Esophagus squamous epithelium (tissue), 5 donors: ENCODE measurements at places on chromosomes 1 and 21.

DNA sequence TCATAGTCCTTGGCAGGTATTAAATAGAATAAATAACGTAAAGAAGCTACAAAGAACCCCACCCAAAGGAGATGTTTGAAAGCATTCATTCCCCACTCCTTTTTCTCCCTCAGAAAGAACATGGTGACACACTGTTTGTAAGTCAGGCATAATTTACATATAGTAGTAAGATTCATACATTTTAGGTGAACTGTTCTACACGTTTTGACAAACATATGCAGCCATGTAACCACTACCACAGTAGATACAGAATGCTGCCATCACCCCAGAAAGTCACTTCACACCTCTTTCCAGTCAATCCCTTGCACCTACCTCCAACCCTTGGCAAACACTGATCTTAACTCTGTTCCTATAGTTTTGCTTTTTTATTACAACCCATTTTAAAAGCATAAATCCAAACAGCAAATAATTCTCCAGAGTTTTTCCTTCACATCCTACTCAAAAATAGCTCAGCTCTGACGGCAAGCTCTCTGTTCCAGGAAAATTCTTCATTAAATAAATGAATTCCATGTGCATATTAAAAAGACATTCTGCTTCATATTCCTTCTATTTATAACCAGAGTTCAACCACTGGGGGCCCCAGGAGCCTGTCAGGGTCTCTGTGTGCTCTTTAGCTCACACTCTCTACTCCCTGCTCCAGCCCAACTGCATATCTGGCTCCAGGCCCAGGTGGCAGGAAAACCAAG lies 258.8 kb downstream of the PLPP3 start:
- DNase-seq, result no peak

DNA sequence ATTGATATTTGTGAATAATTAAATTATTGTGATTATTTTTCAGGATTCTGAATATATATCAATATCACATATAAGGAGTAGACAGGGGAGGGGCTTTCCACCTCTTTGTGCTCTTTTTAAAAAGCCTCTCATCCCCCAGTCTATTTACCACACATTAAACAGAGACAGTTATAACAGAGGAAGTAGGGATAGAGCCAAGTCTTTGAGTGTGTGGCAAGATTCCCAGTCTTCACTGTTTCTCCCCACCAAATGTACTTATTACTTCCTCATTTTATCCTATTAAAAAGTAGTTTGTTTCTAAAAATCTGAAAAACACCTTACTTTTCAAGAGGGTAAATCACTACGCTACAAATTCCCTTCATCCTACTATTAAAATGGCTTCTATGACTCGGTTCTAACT lies 46.7 kb downstream of the EPS15 start:
- no peak for DNase-seq

DNA sequence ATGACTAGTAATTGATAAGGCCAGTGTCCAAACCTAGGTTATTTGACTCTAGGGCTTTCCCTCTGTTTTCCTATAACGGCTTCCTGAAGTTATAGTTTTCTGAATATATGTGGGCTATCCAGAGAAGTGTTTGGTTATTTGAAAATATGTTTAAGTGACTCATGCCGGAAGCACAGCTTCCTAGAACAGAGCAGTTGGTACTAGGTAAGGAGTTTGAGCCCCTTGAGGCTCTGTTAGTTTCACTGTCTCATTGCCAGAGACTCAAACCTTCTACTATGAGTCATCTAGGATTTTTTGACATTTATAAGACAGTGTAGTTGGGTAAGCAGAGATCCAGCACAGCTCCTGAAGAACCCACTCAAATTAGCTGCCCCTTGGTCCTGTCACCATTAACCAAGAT lies 27.1 kb upstream of the LEPR start:
- DNase-seq, result no peak

GRCh38 chr21:36218691-36219090 lies 62.1 kb downstream of the DOP1B start:
- no peak for DNase-seq

- no peak for DNase-seq
Observed at GRCh38 chr21:32566741-32567389, 18.5 kb downstream of the TCP10L start.

DNA sequence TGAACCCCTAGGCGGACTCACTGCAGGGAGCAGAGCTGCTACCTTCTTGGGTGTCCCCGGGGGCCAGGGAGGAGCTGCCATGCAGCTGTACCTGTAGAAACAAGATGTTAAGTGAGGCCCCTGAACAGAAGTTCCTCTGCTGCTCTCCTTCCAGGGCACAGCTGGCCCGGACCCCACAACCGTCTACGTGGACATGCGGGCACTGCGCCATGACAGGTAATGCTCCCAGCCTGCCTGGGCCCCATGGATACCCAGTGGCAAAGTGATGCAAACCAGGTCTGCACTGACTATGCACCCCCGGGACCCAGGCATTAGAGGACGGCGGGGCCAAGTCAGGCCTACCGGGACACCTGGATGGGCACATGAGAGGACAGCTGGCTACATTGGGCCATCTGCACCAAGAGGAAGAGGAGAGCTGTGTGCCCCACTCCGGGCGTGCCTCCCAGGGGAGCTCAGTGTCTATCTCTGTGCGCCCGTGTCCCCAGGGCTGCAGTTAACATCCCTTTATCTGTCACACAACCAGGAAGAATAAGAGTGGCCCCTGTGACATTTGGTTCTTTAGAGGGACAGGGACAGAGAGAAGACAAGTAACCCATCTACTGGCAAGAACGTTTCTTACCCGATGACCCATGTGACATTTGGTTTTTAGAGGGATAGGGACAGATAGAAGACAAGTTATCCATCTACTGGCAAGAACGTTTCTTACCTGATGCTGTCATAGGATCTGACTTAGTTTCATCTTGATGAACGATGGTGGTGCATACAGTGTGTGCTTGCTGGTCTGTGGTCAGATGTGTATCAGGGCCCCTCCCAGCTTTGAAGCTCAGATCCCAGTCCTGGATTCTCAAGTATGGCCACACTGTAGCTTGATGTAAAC lies 44.1 kb downstream of the S100B start:
- no peak for DNase-seq

- no peak for DNase-seq
Observed at GRCh38 chr21:45950740-45951515, 30.6 kb upstream of the COL6A1 start.

GRCh38 chr1:25657883-25658760 lies 41.5 kb downstream of the MAN1C1 start:
- DNase-seq, result no peak

GRCh38 chr1:199700551-199700950 lies 327.0 kb upstream of the NR5A2 start:
- no peak for DNase-seq

DNA sequence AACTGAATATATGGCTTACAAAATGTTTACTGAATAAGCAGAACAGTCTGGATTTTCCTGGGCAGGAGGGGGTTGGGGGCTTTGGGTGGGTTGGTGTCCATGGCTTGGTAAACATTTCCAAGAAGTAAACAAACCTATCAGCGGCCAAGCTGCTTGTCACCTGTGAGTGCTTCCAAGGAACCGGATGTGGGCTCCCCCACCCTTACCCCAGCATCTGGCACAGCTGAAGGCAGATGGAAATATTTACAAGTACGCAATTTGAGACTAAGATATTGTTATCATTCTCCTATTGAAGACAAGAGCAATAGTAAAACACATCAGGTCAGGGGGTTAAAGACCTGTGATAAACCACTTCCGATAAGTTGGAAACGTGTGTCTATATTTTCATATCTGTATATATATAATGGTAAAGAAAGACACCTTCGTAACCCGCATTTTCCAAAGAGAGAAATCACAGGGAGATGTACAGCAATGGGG lies at the start of gene CLCA1:
CLCA1 (plus strand) TSS at position 427 of the 477 bp plus-strand sequence; CDS start at position 472, 45 bp downstream.
- DNase-seq, result no peak

- DNase-seq, result no peak
Observed at GRCh38 chr1:46764402-46764801, 34.4 kb upstream of the CYP4B1 start.

- DNase-seq, result no peak
Observed at GRCh38 chr1:98884864-98885263, 119.8 kb downstream of the PLPPR5 start.

DNA sequence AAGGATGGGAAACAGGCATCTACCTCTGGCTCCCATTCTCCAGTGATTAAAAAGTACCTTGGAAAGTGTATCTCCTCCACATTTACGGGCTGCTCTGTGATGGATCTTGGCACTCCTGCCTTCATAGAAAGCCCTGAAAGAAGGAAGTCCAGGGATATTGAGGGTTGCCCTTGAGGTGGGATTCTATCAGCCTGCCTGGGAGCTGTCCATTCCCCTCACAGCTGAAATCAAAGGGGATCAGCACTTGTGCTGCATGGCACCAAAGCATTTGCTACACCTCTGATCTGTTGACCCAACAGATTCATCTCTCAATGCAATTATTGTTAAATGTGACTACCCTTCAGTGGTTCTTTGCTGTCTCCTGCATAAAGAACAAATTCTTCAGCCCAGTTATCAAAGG lies 442.0 kb upstream of the RUNX1 start:
- DNase-seq, result no peak

DNA sequence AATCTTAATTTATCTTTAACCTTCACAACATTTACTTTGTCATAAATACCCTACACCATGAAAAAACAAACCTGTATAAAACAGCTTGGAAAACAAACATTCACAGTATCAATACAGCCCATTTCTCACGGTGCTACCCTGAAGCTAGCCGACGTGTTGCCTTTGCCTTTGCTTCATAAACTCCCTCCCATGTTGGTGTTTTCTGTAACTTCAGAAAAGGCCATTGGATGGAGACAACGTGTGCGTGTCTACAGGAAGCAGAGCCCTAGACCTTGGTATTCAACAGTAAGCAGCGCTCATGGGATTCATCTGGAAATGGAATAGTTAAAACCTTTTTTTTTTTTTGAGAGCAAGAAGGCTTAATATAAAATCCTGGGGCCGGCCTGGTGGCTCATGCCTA lies 7.2 kb upstream of the PRDM15 start:
- no peak for DNase-seq

DNA sequence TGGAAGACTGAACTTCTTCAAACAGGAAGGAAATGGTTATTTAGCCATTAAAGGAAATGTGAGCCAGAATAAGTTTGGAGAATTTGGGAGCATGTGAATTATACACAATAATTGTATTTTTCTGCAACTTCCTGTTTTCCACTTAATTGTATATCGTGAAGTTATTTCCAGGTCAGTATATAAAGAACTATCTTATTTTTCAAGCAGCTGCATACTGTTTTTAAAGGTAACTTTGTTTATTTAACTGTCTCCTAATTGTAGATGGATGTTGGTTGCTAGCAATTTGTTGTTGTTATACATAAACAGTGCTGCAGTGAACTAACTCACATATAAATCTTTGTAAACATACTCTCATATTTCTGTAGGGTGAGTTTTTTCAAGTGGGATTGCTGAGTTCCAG lies 180.3 kb downstream of the HLX start:
- no peak for DNase-seq

DNA sequence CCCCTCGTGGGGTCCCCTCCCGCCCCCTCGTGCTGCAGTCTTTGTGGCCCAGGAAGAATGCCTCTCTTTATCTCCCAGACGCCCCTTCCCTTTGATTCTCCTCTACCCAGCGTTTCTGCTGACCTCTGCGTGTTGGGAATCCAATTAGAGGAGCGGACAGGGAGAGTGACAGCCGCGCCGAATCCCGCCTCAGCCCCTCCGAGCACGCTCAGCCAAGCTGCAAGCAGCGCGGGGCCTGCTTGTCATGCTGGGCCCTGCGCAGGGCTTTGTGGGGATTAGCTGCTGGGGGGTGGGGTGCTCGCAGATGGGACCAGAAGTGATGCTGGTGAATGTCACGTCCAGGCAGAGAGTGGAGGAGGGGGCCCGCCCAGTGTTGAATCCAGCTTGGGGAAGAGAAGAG lies 91.1 kb downstream of the EPHB2 start:
- DNase-seq, result no peak

DNA sequence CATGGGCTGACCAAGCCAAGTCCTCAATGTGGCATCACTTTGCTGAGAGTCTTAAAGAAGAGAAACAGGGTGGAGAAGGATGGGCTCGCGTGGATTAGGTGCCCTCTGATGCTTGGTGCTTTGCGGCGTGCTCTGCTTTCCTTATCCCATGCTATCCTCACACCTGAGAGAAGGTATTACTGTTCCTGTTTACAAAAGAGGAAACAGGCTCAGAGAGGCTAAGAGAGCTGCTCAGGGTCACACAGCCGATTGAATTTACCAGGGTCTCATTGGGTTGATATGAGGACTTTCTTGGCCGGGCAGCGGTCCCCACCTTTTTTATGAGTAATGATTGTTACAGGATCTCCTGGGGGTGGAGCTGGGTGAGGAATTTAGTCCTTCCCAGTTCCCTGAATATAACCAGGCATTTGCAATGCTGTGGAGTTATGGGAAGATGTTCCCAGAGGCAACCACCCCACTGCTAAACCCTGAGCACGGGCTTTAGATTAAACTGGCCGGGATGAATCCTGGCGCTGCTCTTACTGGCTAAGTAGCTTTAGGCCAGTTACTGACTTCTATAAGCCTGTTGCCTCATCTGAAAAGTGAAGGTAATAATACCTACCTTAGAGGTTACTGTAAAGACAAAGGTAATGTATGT lies 4.5 kb downstream of the ASCL5 start:
- no peak for DNase-seq

GRCh38 chr1:27658951-27659496 lies 13.0 kb downstream of the IFI6 start:
- no peak for DNase-seq

- DNase-seq, result no peak
Observed at GRCh38 chr1:53579221-53580008, 120.2 kb downstream of the DMRTB1 start.

DNA sequence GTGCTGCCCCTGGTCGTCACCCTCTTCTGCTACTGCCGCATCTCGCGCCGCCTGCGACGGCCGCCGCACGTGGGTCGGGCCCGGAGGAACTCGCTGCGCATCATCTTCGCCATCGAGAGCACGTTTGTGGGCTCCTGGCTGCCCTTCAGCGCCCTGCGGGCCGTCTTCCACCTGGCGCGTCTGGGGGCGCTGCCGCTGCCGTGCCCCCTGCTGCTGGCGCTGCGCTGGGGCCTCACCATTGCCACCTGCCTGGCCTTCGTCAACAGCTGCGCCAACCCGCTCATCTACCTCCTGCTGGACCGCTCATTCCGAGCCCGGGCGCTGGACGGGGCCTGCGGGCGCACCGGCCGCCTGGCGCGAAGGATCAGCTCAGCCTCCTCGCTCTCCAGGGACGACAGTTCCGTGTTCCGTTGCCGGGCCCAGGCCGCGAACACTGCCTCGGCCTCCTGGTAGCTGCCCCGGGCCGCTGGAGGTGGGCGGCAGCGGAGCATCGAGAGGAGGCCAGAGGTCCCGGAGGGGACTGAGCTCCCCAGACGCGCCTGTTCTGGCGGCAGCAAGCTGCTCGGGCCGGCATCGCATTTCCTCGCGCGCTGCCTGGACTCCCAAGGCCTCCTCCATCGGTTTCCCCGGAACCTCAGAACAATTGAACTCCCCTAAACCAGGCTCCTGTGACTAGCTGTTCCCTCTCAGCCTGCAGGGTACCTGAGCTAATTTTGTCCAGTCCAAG lies 1.1 kb downstream of the GPR25 start:
- no peak for DNase-seq

- no peak for DNase-seq
Observed at GRCh38 chr21:44867464-44867863, 6.0 kb downstream of the PTTG1IP start.

DNA sequence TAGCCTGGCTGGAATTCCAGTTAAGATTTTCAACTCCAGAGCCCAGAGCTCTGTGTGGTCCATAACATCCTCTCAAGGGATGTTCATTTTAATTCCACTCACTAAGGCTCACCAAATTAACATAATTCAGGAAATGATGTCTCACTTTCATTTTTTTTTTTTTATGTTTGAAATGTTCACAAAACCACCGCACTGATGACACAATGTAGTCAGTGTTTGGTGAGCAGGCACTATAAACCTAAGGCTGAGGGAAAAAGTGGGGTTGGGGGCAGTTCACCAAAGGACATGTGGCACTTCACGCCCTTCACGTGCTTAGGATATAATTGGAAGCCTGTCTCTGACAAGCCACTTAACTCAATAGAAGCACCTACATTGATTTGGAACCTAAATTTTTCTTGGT lies 177.3 kb upstream of the CAMK1G start:
- no peak for DNase-seq
